ENCODE measurements at places on chromosomes 6 and 20. TPM values are rescaled to one million over a fixed set of nuclear protein-coding genes. Genes with fewer than 3 reads are reported as not detected.
A peak's percentile ranks its signal among the peaks of the same experiment; 100 is the strongest.

PSMF1 gene
- 74.8 TPM for total RNA-seq

DNA sequence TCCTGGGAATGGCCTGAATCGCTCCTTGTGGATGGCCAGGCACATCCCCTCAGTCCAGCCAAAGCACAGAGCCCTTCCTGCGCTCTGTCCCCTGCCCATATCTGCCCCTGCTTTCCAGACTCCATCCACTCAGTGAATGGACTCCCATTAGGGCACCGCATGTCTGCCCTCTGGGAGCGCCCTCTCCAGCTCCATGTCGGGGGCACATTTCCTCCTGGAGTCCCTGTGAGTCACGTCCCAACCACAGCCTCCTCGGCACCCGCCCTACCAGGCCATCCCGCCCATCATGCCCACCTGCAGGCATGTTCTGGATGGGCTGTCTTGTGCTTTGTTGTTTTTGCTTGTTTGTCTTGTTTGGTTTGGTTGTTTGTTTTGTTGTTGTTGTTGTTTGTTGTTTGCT lies 96.8 kb downstream of the PSMB1 start:
- H3K4me1 ChIP-seq, result peaks cover 9% of the 10 kb centered on the region
- no peak overlapping the region for H3K27ac ChIP-seq
- DNase-seq, result no peak
- H3K36me3 ChIP-seq, result no peaks in the 10 kb centered on the region
- no peak overlapping the region for H3K4me3 ChIP-seq

- no peaks in the 10 kb centered on the region for H3K36me3 ChIP-seq
- H3K27me3 ChIP-seq, result no peaks in the 10 kb centered on the region
- H3K4me3 ChIP-seq, result no peak overlapping the region
Observed at GRCh38 chr6:168093071-168093505, 14.1 kb upstream of the FRMD1 start.

DNA sequence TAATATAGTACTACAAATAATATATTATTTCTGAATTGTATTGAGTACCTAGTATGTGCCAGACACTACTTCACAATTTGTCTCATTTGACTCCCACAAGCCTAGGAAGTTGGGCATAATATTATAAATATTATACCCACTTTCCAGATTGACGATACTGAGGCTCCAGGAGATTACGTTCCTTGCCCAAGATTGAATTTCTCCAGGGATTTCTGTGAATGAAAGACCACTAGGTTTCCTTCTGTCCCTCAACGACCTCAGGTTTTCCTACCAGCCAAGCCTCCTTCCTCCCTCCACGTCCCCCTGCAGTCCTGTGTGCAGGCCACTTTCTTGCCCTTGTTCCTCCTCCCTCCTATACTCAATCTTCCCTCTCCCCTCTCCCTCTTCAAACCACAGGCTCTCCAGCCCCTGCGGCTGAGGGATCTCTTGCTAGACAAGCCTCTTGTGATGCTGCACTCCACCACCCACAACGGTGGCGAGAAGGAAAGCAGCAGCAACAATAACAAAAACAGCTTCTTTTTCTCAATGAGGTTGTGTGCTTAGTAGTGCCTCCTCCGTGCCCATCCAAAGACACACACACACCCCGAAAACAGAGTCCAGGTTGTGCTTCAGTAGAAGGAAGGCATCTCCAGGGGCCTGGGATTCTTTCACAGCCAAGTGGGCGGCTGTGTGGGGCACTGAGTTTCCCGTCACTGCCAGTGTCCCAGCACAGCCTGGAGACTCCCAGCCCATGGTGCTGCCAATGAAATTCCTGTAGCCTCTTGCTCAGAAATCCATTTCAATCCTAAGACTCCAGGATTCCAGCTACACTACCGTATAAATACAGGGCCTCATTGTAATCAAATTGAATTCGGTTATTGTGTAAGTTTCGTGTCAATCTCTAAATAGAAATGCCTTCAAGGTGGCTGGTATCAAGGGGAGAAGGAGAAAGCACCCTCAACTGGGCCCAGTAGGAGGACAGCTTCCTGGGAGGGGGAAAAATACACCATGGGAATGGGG lies 94.4 kb downstream of the NCR2 start:
- peaks cover 40% of the 10 kb centered on the region for H3K4me1 ChIP-seq
- H3K4me3 ChIP-seq, result no peak overlapping the region
- no peaks in the 10 kb centered on the region for H3K27me3 ChIP-seq
- H3K36me3 ChIP-seq, result no peaks in the 10 kb centered on the region
- peak overlapping the region; percentile 73 for H3K27ac ChIP-seq

DNA sequence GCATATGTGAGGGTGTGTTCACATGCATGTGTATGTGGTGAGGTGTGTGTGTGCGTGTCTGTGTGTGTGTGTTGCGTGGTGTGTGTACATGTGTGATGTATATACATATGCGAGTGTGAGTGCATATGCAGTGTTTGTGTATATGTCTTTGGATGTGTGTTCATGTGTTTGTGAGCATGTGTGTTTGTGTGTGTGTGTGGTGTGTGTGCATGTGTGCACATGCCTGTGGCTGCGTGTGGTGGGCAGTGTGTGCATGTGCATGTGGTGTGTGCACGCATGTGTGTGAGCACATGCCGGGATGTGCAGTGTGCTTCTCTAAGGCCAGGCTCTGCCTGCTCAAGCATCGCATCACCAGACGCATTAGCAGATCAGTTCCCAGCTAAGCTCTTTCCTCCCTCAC lies 5.7 kb downstream of the THBS2 start:
- no peak overlapping the region for H3K27ac ChIP-seq
- H3K4me1 ChIP-seq, result peaks cover 8% of the 10 kb centered on the region
- H3K27me3 ChIP-seq, result no peaks in the 10 kb centered on the region
- H3K36me3 ChIP-seq, result no peaks in the 10 kb centered on the region

GRCh38 chr6:99905209-99906106 lies 88.6 kb downstream of the MCHR2 start:
- no peak overlapping the region for H3K4me3 ChIP-seq
- DNase-seq, result no peak
- H3K36me3 ChIP-seq, result no peaks in the 10 kb centered on the region
- H3K4me1 ChIP-seq, result no peaks in the 10 kb centered on the region
- no peaks in the 10 kb centered on the region for H3K27me3 ChIP-seq

DNA sequence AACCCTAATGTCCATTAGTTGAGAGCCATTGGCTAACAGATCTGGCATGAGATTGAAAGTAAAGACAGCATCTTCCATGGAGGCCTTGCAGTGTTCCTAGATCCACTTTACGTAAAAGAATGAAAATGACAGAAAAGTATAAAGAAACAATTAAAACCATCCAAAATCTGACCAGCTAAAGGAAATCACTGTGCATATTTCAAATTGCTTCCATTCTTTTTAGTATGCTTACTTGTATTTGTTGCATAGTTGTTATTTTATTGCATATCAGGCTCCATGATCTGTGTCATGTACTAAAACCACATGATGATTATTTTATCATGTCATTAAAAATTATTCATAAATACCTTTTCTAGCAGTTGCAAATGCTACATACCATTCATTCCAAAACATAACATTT lies 67.9 kb downstream of the GCLC start:
- no peaks in the 10 kb centered on the region for H3K36me3 ChIP-seq
- no peak for DNase-seq
- no peak overlapping the region for H3K27ac ChIP-seq
- no peak overlapping the region for H3K4me3 ChIP-seq
- no peaks in the 10 kb centered on the region for H3K4me1 ChIP-seq

DNA sequence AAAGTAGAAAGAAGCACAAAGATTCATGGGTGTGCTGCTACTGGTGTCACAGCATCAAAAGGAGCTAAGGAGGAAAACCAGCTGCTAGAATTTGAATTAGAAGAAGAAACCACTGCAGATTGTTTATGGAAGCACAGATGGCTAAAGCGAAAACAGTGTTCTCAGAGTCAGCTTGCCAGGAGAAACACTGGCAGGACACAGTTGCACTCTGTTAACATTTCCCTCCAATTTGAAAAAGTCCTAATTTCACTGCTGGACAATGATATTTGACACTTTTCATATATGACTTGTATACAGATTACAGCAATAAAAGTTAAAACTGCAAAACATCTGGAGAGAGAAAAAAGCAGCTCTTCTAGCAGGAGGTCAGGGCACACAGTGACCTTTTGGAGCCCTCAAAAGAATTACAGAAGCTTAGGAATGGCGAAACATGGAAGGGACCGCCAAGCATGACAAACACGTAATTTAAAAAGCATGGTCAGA lies 314.5 kb downstream of the COL12A1 start:
- no peaks in the 10 kb centered on the region for H3K4me1 ChIP-seq
- no peak overlapping the region for H3K27ac ChIP-seq
- H3K27me3 ChIP-seq, result no peaks in the 10 kb centered on the region
- no peak for DNase-seq
- no peaks in the 10 kb centered on the region for H3K36me3 ChIP-seq
- no peak overlapping the region for H3K4me3 ChIP-seq

BMP2 gene
- 19.1 TPM for total RNA-seq

SCUBE3 gene
- total RNA-seq, result 85.1 TPM

GRCh38 chr6:501891-502601 lies 110.5 kb downstream of the IRF4 start:
- no peaks in the 10 kb centered on the region for H3K27me3 ChIP-seq
- no peak overlapping the region for H3K4me3 ChIP-seq
- DNase-seq, result no peak
- H3K4me1 ChIP-seq, result no peaks in the 10 kb centered on the region
- no peak overlapping the region for H3K27ac ChIP-seq

- no peaks in the 10 kb centered on the region for H3K36me3 ChIP-seq
- no peaks in the 10 kb centered on the region for H3K4me1 ChIP-seq
- no peak overlapping the region for H3K4me3 ChIP-seq
- no peak for DNase-seq
- H3K27me3 ChIP-seq, result no peaks in the 10 kb centered on the region
- H3K27ac ChIP-seq, result no peak overlapping the region
Observed at GRCh38 chr6:124825564-124825963, 136.7 kb upstream of the RNF217 start.

DNA sequence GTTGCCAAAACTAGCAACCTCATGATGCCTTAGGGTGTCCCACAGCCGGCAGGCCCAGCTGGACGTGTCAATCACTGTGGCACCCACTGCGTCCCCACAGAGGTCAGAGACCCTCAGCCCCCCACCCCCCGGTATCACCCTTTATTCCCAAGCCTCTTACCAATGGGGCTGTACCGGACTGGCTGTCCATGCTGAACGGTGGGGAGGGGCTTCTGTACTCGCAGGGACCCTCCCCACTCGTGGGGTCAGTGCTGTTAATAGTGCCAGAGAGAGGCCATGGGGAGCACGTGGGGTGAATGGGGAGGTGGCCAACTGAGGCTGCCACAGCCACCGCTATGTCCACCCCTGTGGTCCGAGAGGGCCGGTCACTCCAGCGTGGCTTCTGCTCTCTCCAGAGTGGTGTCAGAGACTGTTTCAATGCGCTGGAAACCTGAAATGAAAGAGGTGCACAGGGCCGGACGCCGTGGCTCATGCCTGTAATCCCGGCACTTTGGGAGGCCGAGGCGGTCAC lies 68.6 kb downstream of the THBS2 start:
- no peak overlapping the region for H3K4me3 ChIP-seq
- no peaks in the 10 kb centered on the region for H3K27me3 ChIP-seq
- no peak for DNase-seq
- no peaks in the 10 kb centered on the region for H3K36me3 ChIP-seq
- H3K4me1 ChIP-seq, result no peaks in the 10 kb centered on the region

SGK2 gene
- 0.33 TPM for total RNA-seq

C20orf173 gene
- not detected for total RNA-seq

PAK5 gene
- total RNA-seq, result 0.33 TPM

WFDC12 gene
- not detected for total RNA-seq

DNA sequence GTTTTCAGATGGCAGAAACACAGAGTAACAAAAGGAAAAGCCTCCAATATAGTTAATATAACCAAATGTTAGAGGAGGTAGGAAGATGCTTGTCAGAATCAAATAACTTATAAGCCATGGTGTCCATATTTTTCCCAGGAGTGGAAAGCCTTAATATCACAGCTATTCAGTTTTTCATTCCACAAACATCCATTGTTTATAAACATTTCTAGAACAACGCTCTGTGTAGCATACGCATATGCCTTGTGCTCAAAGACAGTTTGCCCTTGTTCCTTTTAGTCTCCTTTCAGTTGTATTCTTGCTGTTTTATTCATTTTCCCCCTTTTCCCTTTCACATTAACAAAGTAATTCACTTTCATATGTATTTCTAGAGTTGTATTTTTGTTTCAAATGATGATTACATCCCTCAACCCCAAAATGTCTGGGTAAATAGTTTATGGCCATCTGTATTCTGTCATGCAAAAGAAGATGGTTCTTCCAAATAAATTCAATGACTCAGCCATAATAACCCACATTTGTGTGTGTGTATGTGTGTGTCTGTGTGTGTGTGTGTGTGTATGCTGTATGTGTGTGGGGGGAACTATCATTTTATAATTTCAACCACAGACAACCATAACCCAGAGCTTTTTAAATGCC lies 455.7 kb upstream of the SOX4 start:
- no peak for DNase-seq
- H3K27me3 ChIP-seq, result no peaks in the 10 kb centered on the region
- H3K27ac ChIP-seq, result no peak overlapping the region
- H3K4me1 ChIP-seq, result no peaks in the 10 kb centered on the region

- H3K4me1 ChIP-seq, result no peaks in the 10 kb centered on the region
- H3K36me3 ChIP-seq, result no peaks in the 10 kb centered on the region
- H3K27ac ChIP-seq, result no peak overlapping the region
Observed at GRCh38 chr20:6418732-6419131, 295.9 kb upstream of the FERMT1 start.

GRCh38 chr6:11277275-11278206 lies 45.1 kb upstream of the NEDD9 start:
- no peak overlapping the region for H3K4me3 ChIP-seq
- peaks cover 12% of the 10 kb centered on the region for H3K4me1 ChIP-seq
- peak; percentile 25 for DNase-seq
- H3K27me3 ChIP-seq, result no peaks in the 10 kb centered on the region

DNA sequence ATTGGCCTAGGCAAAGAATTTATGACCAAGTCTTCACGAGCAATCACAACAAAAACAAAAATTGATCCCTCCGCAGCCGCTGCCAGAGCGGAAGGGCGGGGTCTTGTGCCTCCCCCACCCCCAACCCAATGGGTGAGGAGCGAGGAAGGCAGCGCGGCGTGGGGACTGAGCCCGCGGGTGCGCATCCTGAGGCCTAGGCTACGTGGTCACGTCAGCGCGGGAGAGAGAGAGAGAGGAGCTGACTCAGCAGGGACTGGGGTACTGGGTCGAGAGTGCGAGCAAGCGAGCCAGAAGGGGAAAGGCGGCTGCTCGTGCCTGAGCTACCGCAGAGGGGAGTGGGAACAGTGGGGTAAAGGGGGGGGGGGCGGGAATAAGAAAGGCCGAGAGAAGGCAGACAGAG lies 90.1 kb upstream of the FERMT1 start:
- no peak overlapping the region for H3K4me3 ChIP-seq
- no peak for DNase-seq
- H3K4me1 ChIP-seq, result no peaks in the 10 kb centered on the region
- no peaks in the 10 kb centered on the region for H3K36me3 ChIP-seq

RIPOR2 gene
- 13.0 TPM for total RNA-seq

DNA sequence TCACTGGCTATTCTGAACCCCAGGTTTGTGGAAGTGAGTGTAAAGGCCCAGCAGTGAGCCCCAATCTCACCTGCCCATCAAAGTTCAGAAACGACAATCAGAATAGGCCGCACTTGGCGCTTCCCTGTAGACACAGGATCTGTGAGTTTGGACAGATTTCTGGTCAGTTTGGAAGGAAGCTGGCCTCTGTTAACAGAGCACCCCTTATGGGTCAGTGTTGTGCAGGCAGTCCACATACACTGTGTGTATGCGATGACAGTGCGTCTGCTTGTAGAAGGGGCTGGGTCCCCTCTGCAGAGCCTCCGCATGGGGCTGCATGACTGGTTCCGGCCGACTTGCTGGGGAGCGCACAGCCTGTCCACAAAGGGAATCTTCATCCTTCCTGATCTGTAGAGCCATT lies 3.4 kb upstream of the MPC1 start:
- no peaks in the 10 kb centered on the region for H3K27me3 ChIP-seq
- no peaks in the 10 kb centered on the region for H3K36me3 ChIP-seq
- no peak overlapping the region for H3K4me3 ChIP-seq

ADGRF5 gene
- total RNA-seq, result 61.7 TPM

All from thyroid gland (tissue), 4 donors.